Neural crest cell (in vitro differentiated cells): ENCODE measurements at places on chromosomes 5 and 9. TPM values are rescaled to one million over a fixed set of nuclear protein-coding genes. Genes with fewer than 3 reads are reported as not detected.

ZNF483 gene
- 26.0 and 28.7 TPM in 2 replicates for total RNA-seq

COL23A1 gene
- total RNA-seq: 33.7 and 34.0 TPM in 2 replicates

- peak overlapping the region; percentile 43 for H3K27ac ChIP-seq
- peak overlapping the region; percentile 51 for H3K4me3 ChIP-seq
- DNase-seq: no peak
- H3K4me1 ChIP-seq: peaks cover 91% of the 10 kb centered on the region
These were observed 15.5 kb downstream of the ENC1 start for GRCh38 chr5:74624931-74625505.

GRCh38 chr5:114822863-114823262 is 346.8 kb downstream of the TRIM36 start:
- DNase-seq: no peak
- H3K27me3 ChIP-seq: no peaks in the 10 kb centered on the region
- no peak overlapping the region for H3K4me3 ChIP-seq
- H3K4me1 ChIP-seq: no peaks in the 10 kb centered on the region
- H3K36me3 ChIP-seq: no peaks in the 10 kb centered on the region

DNA sequence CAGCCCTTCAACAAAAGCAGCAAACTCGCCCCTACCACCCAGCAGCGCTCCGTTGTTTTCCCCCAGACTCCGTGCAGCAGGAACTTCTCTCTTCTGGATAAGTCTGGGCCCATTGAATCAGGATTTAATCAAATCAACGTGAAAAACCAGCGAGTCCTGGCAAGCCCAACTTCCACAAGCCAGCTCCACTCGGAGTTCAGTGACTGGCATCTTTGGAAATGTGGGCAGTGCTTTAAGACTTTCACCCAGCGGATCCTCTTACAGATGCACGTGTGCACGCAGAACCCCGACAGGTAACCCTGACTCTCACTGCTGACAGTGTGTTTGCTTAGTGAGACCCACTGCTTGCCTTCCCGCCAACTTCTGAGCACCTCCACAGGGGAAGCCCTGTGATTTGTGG is 81.8 kb downstream of the PRDM6 start:
- H3K27ac ChIP-seq: no peak overlapping the region
- H3K4me1 ChIP-seq: no peaks in the 10 kb centered on the region
- H3K36me3 ChIP-seq: no peaks in the 10 kb centered on the region
- no peak for DNase-seq

GRCh38 chr5:132019857-132020555 is 8.5 kb upstream of the ACSL6 start:
- H3K4me1 ChIP-seq: no peaks in the 10 kb centered on the region
- no peak overlapping the region for H3K4me3 ChIP-seq
- no peak overlapping the region for H3K27ac ChIP-seq
- peaks cover 72% of the 10 kb centered on the region for H3K27me3 ChIP-seq

- DNase-seq: no peak
- peaks cover 41% of the 10 kb centered on the region for H3K4me1 ChIP-seq
- peak overlapping the region; percentile 28 for H3K27ac ChIP-seq
- peak overlapping the region; percentile 99 for H3K4me3 ChIP-seq
- no peaks in the 10 kb centered on the region for H3K27me3 ChIP-seq
These were observed 1.0 kb downstream of the CERT1 start for GRCh38 chr5:75510417-75510835.

DNA sequence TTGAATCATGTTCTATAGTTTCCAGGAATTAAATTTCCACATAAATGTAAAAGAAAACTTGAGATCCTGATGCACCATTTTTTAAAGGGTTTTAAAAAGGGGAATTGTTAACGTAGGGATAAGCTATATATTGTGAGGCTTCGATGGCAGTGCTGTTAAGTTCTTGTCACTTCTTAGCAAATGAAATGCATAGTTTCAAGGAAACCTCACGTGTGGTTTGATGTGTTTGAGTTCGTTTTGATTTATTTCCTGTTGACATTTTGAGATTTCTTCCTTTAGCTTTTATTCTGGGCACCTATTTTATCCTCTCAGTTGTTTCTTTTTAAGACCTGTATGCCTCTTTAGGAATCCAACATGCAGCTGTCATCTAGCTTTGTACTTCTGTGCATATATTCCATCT is 301.0 kb downstream of the DOCK8 start:
- peaks cover 4% of the 10 kb centered on the region for H3K36me3 ChIP-seq
- H3K27me3 ChIP-seq: no peaks in the 10 kb centered on the region
- H3K4me3 ChIP-seq: no peak overlapping the region
- DNase-seq: no peak
- no peak overlapping the region for H3K27ac ChIP-seq
